ENCODE measurements at places on chromosomes 11 and 22.

DNA sequence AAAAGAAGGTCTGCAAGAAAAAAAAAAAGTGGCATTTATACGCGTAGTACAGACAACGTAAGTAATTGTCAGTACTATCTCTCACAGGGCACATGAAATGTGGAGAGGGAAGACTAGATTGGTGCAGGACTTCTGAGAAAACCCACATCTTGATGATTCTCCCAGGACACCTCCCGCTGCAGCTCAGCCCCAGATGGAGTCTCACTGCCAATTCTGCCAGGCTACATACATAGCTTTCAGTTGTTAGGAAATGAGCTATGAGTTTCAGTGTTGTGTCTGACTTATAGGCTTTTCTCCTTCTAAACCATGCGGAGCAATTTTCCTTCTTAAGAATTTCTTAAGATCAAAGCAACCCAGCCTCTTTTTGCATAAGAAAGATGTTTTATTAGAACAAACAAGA, 9.6 kb downstream of the OR5A2 start:
- DNase-seq = no peak

GRCh38 chr11:125455851-125456250, 40.2 kb downstream of the FEZ1 start:
- DNase-seq = no peak

DNA sequence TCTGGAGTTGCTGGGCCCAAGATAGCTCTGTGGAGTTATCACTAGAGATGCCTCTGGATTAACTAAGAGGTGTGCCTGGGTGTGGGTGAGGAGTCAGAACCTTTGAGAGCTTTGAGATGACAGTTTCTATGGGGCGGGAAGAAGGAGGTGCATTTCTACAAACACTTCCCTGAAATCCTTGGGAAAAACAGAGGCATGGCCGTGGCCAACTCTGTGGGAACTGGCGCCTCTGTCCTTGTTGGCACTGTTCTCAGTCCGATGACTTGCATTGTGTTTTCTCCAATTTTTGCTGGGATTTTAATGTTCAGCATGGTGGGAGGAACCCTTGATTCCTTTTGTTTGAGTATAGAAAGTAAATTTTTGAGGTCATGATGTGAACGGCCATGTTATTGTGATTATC, 115.8 kb upstream of the PARVA start:
- no peak for DNase-seq

- DNase-seq = no peak
Observed at GRCh38 chr22:22233081-22233480, 11.5 kb upstream of the VPREB1 start.

- no peak for DNase-seq
Observed at GRCh38 chr11:33582636-33583325, 117.8 kb downstream of the C11orf91 start.

DNA sequence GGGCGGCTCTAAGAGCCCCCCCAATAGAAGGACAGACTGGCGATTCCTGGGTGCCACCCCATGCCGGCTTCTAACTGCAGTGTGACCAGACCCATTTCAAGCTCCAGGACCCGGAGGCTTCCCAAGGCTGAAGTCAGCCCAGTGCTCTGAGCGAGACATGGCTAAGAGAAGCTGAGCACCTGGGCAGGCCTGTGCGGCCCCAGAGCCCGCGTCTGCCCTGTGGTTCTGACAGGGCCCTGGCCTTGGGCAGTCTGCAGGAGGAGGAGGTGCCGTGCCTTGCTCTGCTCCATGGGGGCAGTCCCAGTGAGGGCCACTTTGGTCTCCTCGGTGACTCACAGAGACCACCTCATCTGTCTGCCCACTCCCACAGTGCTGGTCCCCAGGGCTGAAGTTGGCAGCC, 1314.2 kb downstream of the BRD1 start:
- DNase-seq = no peak

DNA sequence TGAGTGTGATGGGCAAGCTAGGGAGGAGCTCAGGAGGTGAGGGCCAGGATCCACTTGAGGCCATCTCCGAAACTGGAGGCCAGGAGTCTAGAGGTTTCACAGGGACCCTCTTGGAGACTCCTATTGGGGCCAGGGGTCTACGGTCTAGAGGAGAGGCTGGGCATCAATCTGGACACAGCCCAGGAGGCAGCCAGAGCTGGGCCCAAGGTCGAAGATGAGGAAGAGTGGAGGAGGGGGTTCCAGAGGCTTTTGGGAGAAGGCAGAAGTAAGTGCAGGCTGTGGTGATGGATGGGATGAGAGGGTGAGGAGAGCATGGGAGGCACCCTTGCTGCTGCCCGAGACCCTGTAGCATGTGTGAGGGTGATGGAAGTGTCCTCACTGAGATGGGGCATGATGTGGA, 56.6 kb downstream of the LRRC32 start:
- DNase-seq = no peak

GRCh38 chr22:46737976-46738646, at the start of gene CERK:
TSS of gene CERK (minus strand) at chr22:46738252. CDS start at chr22:46738148, 104 bp downstream.
- peak; percentile 53 for DNase-seq

GRCh38 chr22:49998718-49999062, 13.9 kb downstream of the IL17REL start:
- DNase-seq = no peak

DNA sequence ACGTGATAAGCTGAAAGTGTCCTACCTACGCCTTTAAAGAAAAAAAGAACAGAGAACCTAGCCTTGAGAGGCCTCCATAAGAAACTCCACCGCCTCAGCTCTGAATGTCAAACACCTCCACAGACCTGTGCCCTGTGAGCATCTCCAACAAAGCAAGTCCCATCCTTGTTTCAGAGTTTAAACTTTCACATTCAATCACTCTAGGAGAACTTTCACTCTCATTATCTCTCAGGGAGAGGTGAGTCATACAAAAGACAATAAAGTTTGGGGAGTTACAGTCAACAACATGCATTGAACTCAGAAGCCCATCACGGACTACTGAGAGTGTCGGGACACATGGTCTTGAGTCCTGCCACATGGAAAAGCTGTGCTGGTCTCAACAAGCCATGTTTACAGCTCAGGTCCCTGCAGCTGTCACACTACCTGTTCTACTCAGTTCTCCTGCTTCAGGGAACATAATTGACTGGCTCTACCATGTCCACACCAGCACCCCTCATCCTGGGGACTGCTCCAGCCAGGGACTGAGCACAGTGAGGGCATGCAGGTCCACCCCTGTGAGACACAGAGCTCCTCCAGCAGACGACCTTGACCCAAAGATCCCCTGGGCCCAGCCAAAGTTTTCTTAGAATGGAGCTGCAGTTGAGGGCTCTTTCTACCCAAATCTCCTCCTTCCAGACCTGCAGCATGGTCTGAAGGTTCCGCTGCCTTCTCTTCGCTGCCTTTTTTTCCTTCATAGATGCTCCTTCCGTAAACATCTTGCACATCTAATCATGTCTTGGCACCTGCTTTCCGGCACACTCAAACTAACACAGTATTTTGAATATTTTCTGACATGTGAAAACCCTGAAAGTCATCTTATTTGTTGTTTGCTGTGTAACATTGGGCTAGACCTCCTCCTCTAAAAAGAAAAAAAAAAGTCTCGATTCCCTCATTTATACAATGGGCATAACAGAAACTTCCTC, 114.9 kb downstream of the ETS1 start:
- no peak for DNase-seq

- DNase-seq = no peak
Observed at GRCh38 chr22:44127356-44127755, 53.4 kb upstream of the PARVG start.

DNA sequence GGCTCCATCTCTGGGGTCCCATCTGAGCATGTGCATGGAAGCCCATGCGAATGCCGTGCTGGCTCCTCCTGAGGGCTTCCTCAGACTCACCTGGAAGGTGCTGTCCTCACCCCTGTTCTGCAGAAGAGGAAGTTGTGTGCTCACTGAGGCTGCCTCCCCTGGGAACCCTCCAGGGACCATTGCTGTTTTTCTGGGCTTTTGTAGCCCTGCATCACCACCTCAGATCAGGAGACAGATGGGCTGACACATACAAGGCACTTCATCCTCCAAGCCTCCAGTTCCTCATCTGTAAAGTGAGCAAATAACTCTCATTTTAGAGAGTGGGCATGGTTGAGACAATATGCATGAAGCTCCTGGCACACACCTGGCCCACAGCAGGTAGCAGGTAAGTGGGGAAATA, 12.1 kb upstream of the LRRC32 start:
- no peak for DNase-seq

GRCh38 chr11:61545921-61546320, 35.0 kb downstream of the SYT7 start:
- DNase-seq = no peak

- no peak for DNase-seq
Observed at GRCh38 chr22:46725096-46725495, 13.0 kb downstream of the CERK start.

- DNase-seq = no peak
Observed at GRCh38 chr11:72951888-72952287, 137.7 kb downstream of the ATG16L2 start.

GRCh38 chr11:45146072-45147016, at the start of gene PRDM11:
TSS of gene PRDM11 (plus strand) at chr11:45146639. CDS start at chr11:45181767, 35,128 bp downstream.
- peak; percentile 41 for DNase-seq

DNA sequence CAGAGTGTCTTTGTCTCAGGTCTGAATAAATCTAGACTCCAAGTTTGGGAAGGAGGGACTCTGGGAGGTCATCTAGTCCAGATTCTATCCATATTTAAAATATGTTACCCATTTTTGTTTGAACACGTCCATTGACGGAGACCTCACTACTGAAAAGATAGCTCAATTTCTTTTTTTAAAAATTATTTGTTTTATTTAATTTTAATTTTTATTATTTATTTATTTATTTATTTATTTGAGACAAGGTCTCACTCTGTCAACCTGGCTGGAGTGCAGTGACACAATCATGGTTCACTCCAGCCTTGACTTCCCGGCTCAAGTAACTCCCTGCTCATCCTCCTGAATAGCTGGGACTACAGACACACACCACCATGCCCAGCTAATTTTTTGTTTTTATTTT, 89.5 kb upstream of the SNX19 start:
- DNase-seq = no peak

GRCh38 chr11:125404811-125405790, 91.0 kb downstream of the FEZ1 start:
- no peak for DNase-seq

GRCh38 chr11:41119484-41119883, 340.0 kb downstream of the LRRC4C start:
- DNase-seq = no peak

DNA sequence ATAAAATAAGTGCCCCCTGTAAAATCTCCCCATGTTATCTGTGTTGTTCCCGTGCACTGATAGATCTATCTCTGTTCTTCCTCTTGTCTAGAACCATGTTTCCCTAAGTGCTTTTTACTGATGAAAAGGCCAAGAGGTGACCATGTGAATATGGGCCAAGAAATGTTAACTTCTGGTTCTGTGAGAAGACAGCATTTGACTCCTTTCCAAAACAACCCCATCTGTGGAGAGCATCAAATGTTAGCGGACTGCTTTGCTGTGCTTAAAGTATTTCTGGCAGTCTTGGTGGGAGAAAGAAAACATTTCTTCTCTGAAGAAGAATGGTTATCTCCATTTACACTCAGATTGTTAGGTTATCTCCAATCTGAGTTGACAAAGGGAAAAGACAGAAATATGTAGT, 58.6 kb upstream of the GUCY1A2 start:
- no peak for DNase-seq

- no peak for DNase-seq
Observed at GRCh38 chr11:62830904-62831519, 839 bp downstream of the STX5 start.

- no peak for DNase-seq
Observed at GRCh38 chr11:67261640-67261945, 4.7 kb upstream of the GRK2 start.

DNA sequence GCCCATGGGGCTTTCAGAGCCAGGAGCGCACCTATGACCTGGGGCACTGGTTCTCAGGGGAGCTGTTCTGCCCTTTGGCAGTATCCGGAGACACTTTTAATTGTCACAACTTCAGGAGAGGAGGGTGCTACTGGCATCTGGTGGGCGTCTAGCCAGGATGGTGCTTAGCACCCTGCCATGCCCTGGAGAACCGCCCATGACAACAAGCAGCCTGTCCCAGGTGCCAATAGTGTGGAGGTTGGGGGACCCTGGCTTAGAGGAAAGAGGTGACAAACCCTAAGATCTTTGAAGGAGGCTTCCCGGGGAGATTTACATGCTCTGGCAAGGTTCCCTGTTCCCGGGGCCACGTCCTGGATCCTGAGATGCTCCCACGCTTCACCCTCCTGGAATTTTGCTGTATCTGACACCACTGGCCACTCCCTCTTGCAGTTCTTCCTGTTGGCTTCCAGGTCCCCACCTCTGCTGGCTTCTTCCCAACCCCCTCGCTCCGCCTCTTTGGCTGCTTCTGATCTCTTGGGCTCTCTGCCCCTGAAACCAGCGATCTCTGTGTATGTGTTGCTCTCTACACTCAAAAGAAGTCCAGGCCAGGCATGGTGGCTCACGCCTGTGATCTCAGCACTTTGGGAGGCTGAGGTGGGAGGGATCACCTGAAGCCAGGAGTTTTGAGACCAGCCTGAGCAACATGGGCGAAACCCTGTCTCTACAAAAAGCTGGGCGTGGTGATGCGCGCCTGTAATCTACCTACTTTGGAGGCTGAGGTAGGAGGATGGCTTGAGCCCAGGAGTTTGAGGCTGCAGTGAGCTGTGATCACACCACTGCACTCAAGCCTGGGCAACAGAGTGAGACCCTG, 31.1 kb downstream of the FADS3 start:
- no peak for DNase-seq

GRCh38 chr22:36486619-36487384, 5.4 kb upstream of the TXN2 start:
- DNase-seq = no peak

DNA sequence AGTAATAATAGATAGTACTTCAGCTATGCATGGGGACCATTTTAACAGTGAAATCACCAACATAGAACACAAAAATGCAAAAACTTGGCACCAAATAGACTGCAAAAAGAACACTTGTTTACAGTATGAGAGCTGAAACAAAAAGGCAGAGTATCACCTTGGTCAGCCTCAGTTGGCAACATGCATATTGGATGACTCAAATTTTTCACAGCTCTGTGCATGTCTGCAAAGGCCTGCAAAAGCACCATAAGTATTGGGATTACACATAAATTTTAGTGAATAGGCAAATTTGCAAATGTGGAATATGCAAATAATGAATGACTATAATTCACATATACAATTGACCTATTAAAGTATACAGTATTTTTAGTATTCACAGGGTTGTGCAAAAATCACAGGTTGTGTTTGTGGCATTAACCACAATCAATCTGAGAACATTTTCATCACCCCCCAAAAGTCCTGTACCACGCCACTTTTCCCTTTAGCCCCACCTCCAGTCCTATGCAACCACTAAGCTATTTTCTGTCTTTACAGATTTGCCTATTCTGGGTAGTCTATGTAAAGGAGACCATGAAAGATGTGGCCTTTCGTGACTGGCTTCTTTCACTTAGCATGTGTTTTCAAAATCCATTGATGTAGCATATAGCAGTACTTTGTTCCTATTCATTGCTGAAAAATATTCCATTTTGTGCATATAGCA, 47.2 kb downstream of the CCDC15 start:
- no peak for DNase-seq

DNA sequence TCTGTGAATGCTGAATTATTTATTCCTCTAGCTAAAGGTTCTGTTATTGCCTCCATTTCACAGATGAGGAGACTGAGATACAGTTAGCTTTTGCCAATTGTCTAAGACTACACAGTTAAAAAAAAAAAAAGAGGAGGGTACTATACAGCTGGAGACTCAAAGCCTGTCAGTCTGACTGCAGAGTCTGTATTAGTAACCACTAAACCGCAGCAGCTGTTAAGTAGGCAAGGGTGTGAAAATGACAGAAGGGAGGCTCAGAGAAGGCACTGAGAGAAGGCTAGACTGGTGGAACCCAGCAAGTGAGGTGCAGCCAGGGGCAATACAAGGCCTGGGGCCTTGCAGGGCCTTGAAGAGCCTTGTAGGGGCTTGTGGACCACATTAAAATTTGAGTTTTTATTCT, 181.2 kb downstream of the CSNK2A3 start:
- DNase-seq = no peak

GRCh38 chr11:118222437-118222836, 2.4 kb downstream of the JAML start:
- DNase-seq = no peak
